ENCODE measurements at places on chromosomes 11 and 22. TPM values are rescaled to one million over a fixed set of nuclear protein-coding genes. Genes with fewer than 3 reads are reported as not detected.

The CARD18 gene
- total RNA-seq, result not detected

- no peak overlapping the region for H3K4me3 ChIP-seq
- H3K27me3 ChIP-seq, result no peaks in the 10 kb centered on the region
- no peaks in the 10 kb centered on the region for H3K4me1 ChIP-seq
Observed at GRCh38 chr11:42169191-42169590, 709.7 kb upstream of the LRRC4C start.

DNA sequence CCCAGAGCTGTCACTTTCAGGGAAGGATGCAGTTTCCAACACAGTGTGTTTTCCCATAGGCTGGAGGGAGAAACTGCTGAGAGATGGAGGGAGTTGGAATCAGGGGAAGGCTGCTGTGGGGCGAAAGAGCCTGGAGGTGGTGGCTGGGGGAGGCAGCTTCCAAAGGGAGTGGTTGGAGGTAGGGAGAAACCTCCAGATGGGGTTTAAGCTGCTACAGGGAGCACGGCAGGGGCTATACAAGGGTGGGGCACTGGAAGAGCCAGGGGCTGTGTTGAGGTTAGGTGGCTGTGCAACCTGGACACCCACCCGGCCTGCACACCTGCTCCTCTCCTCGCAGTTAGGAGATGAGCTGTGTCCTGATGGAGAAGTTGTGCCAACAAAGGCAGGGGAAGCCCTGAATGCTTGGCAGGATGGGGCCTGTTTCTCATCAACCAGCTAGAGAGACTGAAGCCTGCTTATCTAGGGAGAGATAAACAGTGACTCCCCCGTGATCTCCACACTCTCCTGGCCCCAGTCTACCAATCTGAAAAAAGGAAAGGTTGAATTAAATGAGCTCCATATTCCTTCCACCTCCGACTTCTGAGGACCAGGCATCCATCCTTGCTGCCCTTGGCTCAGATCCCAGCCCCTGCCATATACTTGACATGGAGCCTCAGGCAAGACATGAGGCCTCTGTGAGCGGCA, 3.6 kb upstream of the SLCO2B1 start:
- no peak overlapping the region for H3K4me3 ChIP-seq
- H3K27me3 ChIP-seq, result no peaks in the 10 kb centered on the region
- no peak overlapping the region for H3K27ac ChIP-seq
- H3K36me3 ChIP-seq, result no peaks in the 10 kb centered on the region
- peaks cover 27% of the 10 kb centered on the region for H3K4me1 ChIP-seq

DNA sequence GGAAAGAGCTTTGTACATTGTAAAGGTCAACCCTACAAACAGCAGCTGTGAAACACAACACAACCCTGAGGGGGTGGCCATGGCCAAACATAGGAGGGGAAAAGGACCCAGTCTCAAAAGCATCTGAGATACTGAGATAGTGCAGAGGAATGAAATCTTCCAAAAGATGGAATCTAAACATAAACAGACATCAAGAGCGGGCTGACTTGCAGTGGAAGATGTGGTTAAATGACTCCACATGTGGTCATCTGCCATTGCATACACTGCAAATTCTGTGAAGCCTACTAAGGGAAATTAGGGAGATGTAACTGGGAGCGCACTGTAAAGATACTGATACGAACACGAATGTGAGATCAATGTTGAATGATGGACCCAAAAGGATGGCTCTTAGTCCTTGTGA, 22.0 kb downstream of the BDNF start:
- no peak overlapping the region for H3K4me3 ChIP-seq
- H3K27me3 ChIP-seq, result no peaks in the 10 kb centered on the region
- H3K36me3 ChIP-seq, result no peaks in the 10 kb centered on the region
- H3K27ac ChIP-seq, result no peak overlapping the region

All from esophagus squamous epithelium (tissue), 5 donors.